Mucosa of descending colon (tissue), 3 donors: ENCODE measurements at places on chromosomes 6 and 20. TPM values are rescaled to one million over a fixed set of nuclear protein-coding genes. Genes with fewer than 3 reads are reported as not detected.

- no peak for DNase-seq
Measured at GRCh38 chr6:31927242-31927862, at the start of gene C2. Gene C2 (plus strand): TSS chr6:31927717. CDS start chr6:31927753, 36 bp downstream.

DNA sequence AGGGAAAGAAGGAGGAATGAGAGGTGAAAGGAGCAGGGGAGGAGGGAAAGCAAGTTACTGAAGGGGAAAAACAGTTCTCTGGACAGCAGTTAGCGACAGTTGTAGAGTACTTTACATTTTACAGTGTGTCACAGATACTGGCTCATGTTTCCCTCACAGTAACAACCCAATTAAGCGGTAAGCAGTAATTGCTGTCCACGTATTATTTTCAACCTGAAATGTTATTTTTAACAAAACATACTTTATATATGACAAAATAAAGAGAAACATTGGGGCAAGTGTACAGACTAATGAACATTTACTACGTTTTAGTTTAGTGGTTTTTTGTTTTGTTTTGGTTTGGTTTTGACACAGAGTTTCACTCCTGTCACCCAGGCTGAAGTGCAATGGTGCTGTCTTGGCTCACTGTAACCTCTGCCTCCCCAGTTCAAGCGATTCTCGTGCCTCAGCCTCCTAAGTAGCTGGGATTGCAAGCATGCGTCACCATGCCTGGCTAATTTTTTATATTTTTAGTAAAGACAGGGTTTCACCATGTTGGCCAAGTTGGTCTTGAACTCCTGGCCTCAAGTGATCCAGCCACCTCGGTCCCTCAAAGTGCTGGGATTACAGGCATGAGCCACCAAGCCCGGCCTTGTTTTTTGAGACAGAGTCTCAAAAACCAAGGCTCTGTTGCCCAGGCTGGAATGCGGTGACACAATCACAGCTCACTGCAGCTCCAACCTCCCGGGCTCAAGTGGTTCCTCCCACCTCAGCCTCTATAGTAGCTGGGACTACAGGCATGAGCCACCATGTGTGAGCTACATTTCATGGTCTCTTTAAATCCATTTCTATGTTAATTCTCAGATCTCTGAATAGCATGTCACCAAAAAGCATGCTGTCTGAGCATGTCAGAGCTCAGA, 22.6 kb upstream of the BTN3A2 start:
- no peak for DNase-seq

- no peak for DNase-seq
Measured at GRCh38 chr6:14831070-14831469, 414.8 kb upstream of the JARID2 start.

- DNase-seq, result no peak
Measured at GRCh38 chr6:121615493-121615892, 180.0 kb downstream of the GJA1 start.

DNA sequence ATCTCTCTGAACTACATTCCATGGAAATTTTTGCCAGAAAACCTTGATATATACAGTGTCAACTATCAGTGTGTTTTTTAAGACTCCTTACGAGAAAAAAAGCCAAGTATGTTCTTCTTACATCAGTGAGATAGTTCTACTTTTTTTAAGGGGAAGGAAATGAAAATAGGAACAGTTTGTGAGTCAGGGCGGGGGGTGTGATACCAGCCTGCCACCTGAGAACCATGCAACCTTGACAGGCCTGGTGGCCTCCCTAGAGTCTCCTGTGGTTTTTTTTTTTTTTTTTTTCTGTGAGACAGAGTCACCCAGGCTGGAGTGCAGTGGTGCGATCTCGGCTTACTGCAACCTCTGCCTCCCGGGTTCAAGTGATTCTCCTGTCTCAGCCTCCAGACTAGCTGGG, 96.3 kb upstream of the GCM1 start:
- peak; percentile 60 for DNase-seq

DNA sequence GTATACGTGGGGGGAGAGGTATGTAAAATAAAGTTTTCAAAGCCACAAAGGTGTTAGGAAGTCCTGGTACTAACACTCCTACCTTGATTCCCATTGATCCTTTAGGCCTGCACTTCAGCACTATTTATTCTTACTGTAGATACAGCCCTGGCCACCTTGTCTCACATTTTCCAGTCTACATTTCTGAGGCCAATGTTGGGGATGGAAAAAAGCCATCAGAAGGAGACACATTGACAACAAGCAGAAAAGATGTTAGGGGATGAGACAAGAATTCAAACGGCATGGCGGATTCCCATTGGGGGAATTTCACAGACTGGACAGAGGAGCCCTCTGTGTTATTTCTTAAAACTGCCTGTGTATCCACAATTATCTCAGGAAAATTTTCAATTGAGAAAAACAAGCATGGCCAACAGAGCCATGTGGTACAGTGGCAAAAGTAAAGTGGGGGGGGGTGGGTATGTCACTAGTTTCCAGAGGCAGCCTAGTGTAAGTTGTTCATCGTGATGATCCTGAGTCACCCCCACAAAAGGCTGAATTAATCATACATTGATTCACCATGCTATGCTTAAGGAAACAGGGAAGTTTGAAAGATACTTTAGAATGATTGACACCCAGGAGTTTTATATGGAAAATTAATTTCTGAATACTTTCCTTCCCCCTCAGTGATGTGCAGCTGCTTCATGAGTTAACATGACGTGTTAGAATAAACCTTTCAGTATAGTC, 40.5 kb downstream of the RREB1 start:
- no peak for DNase-seq

DNA sequence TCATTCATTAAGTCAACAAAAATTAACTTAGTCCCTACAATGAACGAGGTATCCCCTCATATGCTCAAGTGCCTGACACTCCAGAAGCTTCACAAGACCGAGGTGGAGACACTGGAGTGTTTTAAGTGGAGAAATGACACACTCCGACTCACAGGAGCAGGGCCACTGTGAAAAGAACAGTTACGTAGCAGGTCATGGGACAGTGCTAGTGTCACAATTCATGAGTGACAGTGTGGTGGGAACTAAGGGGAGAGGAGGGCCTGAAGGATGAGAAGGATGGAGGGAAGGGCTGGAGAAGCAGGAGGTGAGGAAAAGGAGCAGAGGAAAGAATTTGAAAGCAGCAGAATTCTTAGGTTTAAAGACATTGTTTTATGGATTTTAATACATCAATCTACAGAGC, 1.3 kb upstream of the HLA-A start:
- no peak for DNase-seq

DNA sequence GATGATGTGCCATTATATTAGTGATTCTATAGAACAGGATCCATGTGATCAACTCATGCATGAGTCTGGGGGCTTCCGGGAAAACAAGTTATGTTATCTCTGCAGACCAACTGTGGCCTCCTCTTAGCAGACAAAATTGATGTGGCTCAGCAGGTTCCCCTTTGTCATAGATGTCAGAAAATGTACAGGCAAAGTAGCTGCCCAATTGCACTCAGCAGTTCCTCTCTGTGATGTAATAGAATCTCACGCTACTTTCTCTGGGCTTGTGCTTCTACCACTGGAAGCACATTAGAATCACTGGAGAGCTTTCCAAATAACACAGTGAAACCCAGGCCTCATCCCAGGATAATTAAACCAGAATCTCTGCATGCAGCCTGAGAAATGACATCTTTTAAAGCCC, 253.1 kb downstream of the SLC24A3 start:
- DNase-seq, result no peak

DNA sequence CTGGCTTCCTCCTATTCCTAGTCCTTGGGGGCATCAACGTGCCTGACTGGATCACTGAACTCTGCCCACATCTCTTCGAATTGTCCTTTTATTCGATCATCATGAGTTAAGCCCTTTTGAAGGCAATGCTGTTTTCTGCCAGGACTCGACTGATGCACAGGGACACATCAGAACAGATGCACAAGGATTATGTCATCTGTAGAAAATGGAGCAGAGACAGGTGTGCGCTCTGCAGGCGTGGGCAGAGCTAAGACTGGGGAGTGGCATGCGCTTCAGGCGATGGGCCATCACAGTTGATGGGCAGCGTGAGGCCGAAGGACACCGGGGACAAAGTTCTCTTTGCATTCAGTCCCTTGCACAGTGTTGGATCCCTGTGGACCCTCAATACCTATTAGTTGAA, 13.1 kb downstream of the GABRR1 start:
- no peak for DNase-seq

DNA sequence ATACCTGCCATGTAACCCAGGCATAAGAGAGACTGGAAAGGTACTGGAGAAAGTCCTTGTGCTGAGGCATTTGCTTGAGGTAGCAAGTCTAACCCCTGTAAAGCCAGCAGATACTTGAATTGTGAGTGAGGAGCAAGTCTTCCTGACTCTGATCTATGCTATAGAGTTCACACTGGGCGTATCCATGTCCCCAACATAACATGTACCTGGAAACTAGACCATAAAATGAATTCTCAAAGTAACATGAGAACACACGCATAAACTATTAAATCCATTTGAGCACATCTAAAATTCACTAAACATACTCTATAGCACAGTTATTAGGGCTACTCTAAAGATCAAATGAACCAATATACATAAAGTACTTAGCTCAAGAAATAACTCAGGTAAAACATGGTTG, 2.0 kb downstream of the NHSL1 start:
- no peak for DNase-seq

DNA sequence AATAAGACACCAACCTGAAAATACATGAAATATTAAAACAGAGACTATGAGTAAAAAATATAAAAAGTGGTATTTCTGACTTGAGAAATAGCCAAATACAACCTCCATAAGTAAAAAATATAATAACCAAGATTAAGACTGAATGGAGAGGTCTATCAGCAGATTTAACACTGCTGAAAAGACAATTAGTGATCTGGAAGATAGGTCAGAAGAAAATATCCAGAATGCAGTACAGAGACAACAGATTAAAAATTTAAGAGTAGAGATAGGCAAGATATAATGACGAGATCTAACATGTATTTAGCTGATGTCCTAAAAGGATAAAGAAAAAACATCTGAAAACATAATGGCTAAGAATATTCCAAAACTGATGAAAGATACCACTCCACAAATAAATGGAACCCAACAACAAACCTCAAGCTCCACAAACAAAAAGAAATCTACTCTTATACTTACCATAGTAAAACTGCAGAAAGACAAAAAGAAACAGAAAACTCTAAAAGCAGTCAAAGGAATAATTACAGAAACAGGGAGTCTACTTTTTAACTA, 18.8 kb downstream of the ESF1 start:
- DNase-seq, result no peak

BHLHE23 gene
- total RNA-seq, result not detected

DNA sequence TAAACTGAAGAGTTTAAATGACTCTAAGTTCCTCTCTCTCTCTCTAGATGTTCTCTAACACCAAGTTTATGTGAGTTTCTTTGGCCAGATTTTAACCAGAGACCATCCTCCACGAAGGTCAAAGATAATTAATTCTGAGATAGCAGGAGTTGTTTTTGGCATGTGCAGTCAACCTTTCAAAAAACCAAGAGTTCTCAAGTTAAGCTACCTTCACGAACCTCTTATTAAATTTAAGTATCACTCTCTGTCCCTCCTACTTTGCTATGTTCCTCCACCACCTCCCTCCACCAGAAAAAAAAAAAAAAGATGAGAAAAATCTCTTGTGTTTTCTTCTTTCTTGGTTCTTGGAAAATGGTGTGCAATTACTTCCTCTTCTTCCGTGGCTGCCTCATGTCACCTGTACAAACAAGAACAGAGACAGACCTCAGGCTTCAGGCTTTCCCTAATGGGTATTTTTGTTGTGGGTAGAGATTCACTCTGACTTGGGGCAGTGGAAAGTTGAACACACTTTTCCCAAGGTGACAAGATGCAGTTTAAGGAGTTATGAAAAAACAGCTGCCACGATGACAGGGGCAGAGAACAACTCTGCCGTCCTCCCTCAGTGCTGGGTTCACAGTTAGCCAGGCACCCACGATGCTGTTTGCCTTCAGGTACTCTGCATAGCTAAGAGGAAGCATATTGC, 64.3 kb downstream of the ADTRP start:
- no peak for DNase-seq
